ENCODE measurements at places on chromosomes 6 and 20.
A peak's percentile ranks its signal among the peaks of the same experiment; 100 is the strongest.

DNA sequence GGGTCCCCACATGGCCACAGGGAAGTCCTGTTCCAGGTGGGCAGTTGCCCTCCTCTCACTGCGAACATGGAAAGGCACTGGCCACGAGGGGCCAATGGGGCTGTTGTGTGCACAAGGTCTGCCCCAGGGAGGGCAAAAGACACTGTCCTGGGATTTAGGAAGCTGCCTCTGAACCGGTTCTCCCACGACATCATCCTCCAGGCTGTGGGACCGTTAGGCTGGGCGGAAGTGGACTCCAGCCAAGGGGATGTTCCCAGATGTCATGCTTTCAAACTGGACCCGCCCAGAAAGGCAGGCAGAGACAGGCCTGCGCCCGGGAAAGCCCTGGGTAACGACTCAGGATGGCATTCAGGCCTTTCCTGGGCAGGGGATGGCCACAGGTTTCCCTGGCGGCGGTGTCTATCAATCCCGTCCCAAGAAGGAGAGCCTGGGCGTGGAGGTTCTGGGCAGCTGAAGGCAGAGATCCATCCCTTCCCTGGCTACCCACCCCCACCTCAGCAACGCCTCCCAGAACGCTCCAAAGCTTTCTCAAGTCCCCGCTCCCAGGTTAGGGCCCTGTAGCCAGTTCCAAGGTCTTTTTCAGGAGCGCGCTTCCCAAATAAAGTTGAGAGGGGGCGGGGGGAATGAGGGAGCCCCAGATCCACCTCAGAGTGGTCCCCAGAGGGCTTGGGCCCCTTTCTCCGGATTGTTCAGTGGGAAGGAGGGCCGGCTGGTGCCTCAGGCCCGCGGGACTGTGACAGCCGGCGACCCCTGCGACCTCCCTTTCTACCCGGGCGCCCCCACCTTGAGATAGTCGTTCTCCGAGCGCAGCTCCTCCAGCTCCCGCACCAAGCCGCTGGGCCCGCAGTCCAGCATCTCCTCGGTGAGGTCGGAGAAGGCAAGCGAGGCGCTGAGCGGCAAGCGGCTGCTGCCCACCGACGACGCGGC lies 13.8 kb upstream of the TLDC2 start:
- DNase-seq, result no peak

GRCh38 chr20:32378461-32378860 lies 20.3 kb downstream of the ASXL1 start:
- no peak for DNase-seq

DNA sequence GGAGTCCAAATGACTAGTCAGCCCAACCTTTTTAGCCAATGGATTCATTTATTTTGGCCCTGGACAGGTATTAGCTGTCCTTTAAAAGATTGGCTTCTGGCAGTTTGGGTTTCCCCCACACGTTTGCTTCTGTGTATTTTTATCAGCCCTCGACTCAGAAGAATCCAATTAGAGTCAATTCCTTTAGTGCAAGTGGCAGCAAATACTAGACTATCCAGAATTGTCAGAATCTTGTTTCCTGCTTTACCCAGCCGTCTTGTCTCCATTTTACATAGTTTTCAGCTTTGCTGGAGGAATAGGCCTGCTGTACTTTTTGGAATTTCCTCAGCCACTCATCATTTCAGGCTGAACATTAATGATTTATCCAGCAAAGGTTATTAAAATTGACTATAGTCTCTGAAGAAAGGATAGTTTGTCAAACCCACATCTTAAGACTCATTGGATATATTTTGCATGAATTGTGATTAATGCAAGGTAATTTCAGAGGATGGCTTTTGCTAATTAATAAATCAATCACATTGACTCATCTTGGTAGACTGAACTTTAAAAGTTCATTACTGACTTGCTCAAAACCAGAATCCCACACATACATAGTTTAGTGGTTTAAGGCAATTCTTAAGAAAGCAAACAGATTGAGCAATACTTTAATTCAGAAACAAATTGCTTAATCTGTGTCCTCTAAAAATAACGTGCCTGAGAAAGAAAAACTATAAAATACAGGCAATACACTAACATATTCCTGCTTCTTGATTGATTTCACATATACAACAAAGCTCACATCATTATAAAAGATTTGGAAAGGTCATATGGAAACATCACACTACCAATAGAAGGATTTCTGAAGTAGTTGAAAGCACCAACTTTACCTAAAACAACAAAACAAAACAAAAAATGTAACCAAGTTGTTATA lies 62.9 kb upstream of the ZNF217 start:
- DNase-seq, result no peak

- DNase-seq, result peak; percentile 21
Observed at GRCh38 chr6:333379-334002, 41.2 kb downstream of the DUSP22 start.

DNA sequence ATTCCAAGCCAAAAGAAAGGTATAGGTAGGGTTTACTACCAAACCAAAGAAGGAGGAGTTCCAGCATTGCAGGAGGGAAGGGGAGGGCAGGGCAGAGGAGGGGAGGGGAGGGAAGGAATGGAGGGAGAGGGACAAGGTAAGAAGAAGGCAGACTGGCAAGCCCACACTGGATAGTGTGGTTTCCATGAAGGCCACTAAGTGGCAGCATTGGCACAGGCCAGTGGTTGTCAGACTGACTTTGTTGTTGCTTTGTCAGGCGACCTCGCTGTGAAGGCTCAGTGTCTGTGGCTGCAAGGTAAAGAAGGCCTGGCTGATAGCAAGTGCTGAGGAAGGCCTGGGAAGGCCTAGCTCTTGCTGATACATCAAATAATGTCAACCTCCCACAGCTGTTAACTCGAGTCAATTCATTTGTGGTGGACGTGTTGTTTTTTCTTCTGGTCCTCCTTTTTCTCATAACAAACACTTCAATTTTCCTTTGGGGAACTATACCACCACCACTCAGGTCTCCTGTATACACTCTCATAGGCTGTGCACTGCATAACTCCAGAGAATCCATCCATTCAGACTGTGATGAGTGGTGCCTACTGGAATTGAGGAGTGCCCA lies 7.7 kb upstream of the ZNF334 start:
- DNase-seq, result no peak

DNA sequence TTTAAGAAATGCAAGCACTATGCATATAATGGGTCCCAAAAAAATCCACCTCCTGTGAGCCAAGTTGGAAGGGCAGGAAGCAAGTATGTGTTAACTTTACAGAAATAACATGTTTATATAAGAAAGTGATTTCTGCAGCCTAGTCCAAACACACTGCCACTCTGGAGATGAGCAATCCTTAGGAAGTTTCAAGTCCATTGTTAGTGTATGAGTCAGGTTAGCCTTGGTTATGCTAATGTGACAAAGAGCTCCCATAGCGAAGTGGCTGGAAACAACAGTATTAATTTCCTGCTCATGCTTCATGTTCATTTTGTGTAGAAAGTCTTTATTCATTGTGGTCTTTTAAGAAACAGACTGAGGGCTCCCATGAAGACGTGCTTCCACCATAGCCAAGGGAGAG lies 121.4 kb downstream of the TBXT start:
- no peak for DNase-seq

- DNase-seq, result no peak
Observed at GRCh38 chr6:159691133-159691962, 1.7 kb downstream of the SOD2 start.

DNA sequence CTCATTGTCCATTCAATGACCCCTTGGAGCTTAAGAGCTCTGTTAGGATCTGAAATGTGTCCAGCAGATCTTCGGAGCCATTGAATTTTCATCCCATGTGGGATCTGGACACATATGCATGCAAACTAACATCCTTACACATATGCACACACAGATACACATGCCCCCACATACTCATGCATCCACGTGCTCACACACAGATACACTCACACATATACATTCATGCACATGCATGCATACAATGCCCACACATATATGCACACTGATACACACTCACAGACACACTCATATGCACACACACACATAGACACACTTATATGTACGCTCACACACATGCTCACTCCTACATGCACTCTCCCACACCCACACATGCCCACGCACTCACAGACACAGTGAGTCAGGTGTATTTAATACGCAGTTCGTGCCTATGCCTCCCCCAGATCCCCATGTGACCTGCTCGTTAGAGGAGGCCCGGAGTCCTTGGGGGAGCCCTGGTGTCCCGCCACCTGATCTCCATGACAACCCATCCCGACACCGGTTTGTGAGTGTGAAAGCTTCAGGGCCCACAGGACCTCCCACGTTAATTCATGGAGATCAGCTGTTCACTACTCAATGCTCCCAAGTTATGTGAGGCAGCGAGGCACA lies 121.9 kb upstream of the SULF2 start:
- no peak for DNase-seq

- DNase-seq, result no peak
Observed at GRCh38 chr6:44001318-44002066, 125.8 kb downstream of the MRPL14 start.

DNA sequence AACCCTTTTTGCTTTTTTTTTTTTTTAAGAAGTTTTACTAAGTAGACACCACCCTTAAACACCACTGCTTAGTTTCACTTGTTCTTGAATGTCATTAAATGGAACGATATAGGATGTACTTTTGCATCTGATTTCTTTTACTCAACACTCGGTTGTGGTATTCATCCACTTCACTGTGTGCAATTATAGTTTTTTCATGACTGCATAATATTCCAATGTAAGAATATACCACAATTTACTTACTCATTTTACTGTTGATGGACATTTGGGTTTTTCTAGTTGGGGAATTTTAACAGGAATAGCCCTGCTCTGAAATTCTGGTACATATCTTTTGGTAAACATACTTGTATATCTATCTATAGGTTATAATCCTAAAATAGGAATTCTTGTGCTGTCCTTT lies 29.9 kb downstream of the RTN4IP1 start:
- DNase-seq, result no peak
